ENCODE measurements at places on chromosomes 5 and 9. TPM values are rescaled to one million over a fixed set of nuclear protein-coding genes. Genes with fewer than 3 reads are reported as not detected.

The XPA gene
- 10.0 TPM for total RNA-seq

The GABRA1 gene
- total RNA-seq: not detected

The ANGPTL2 gene
- total RNA-seq: 5.7 TPM

DNA sequence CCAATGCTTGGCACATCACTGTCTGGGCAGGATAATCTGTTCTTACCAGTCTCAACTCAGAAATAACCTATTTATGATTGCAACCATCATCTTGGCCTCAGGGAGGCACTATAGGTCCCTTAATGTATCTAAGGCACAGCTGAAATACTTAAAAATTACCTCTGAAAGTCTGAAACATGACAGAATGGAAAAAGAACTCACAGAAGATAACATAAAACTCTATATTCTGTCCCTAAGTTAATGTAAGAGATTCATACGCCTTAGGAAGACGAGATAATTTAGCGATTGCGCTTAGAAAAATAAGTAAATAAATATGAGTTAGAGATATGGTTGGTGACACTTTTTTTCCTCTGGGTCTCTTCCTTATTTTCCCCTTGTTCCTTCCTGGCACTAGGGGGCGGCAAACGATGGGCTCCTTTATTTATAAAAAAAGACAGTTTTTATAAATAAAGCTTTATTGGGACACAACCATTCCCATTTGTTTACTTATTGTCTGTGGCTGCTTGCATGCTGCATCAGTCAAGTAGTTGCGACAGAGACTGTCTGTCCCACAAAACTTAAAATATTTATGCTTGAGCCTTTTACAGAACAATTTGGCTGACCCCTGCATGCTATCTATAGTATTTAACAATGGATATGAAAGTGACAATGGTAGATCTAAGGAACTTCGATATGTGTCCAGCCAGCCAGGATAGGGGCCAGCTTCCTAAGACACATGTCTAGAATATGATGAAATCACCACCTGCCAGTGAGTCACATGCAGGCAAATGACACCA is 79.6 kb downstream of the PDE4D start:
- peak; percentile 67 for DNase-seq

DNA sequence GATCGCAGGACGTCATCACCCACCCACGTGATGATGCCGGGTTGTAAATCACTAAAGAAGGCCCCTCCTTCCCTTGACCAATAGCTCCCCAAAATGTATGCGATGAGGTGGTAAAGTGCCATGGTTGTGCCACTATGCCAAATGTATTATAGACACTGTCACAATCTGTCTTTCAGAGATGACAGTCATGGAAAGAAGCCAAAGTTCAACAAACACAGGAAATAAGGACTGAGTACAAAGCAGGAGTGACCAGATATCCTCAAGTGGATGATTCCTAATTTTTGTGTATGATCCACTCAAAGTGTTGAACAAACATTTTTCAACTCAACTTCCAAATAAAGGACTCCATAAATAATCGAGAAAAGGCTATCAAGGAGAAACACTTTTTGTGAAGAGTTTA is 12.5 kb downstream of the GLIS3 start:
- no peak for DNase-seq

GRCh38 chr9:80320916-80321315 is 749.2 kb downstream of the TLE4 start:
- no peak for DNase-seq
